ENCODE measurements at places on chromosomes 7 and 10.
A peak's percentile ranks its signal among the peaks of the same experiment; 100 is the strongest.

DNA sequence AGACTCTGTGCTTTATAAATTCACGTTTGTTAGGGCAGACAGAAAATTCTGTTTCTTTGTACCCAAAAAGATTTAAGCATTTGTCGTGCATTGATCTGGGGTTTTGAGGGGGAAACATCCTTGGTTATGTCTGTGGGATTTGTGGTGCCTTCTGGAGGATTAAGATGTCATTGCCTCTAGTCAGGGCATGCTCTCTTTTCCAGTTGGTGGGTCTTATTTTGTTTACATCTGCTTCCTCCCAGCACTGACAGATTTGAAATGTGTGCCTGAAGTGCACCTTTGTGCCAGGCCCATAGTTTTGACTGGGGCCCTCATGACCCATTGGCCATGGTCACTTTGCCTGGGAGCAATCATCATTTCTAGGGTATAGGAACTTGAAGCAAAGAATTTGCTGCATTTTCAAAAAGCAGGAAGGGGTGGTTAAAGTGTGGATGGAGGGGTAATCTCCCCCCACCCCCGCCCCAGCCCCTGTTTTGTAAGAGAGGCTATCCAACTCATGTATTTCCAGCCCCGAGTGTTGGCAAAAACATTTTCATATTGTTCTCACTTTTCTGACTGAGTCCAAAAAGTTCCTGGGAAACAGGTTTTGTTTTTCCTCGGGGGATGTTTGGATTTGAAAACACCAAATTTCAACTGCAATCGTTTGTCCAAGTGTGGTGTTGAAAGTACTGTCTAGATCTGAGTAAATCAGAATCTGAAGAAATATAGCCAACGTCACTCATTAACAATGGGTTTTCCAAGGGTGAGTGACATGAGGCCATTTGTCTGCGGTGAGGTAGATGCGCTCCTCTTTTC lies 388.2 kb upstream of the GALNT17 start:
- DNase-seq = no peak

DNA sequence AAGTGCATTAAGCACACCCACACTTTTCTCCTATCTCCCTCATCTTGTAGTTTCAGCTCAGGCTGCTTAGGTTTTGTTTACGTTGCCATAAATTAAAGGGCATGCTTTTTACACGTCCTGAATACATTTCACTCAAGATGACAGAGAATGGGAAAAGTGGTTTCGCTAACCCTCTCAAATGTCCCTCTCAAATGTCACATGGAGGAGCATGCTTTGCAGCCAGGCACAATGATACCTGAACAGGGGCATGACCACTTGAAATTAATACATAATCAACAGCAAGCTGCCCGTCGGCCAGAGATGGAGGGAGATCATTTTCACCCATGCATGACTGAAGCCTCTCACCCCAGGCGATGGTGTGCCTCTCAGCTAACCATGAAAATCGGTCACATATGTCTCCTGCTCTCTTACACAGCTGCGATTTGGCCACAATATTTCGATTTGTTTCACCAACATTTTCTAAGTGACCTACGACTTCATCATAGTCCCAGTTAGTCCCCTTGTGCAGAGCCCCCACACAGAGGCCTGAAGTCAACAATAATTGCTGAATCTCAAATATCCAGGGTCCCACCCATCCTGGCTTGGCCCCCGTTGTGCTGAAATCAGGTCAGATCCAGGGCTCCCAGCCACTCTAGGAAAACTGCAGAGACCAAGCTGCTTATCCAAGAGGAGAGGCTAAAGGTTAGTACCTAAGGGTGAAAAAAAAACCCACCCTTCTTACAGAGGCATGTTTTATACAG lies 373.9 kb upstream of the NFE2L3 start:
- no peak for DNase-seq

DNA sequence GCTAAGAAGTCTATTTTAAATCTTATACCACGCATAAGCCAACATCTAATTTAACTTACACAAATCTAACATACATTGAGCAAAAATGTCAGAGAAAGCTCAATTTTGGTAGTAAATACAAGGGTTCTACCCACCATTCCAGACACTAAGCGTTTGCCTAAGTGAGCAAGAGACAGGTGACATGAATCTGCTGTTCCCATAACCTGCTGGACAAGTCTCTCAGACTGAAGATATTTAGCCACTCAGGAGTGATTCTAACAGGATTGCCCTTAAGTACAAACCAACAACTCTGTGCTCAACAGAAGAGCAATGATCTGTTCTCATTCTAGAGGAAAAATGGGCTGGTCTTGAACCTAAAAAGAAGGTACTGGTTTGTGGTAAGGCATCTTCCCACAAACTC lies 18.8 kb downstream of the EZH2 start:
- DNase-seq = no peak

DNA sequence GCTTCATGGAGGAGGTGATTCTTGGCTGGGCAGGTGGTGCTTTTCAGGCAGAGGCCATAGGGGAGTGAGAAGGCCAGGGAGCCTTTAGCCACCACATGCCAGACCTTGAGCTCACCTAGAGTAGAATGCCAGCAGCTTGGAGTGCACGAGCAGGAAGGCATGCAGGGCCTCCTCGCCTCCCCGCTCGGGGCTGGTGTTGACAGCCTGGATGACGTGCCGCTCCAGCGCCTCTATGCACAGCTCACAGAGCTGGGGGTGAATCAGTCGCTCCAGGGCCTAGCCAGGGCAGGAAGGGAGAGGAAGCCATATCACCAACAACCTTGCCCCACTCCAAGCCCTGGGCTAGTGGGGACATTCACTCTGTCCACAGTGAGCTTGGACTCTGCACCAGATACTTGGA lies 15.7 kb downstream of the HPS1 start:
- no peak for DNase-seq

DNA sequence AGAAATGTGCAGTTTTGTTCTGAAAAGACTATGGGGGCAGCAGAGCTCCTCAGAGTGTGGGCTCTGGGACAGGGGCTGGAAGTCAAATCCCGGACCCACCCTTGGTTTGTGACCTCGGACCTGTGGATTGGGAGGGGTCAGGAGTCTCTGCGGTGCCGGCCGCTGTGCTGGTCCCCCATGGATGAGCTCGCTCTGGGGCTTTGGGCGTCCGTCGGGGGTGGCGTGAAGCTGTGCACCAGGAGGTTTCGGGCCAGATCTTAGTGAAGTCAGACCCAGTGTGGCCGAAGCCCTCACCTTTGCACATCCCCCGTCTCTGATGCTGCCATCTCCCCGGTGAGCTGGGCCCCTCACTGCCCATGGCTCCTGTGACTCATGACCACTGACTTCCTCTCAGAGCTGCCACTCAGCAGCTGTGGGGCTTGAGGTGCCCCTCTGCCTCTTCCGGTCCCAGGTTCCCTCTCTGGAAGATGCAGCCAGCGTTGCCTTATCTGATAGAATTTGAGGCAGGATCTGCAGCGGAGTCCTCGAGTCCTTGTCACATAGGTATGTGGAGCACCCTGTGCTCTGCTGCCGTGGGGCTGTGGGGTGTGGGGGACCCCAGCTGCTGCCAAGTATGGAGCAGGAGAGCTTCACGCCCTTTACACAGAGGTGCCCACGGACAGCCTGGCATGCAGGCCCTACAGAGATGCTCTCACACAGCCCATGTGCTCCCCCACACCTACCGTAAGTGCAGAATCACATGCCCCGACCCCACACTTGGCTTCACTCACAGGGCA lies 11.4 kb upstream of the SCART1 start:
- DNase-seq = no peak

- no peak for DNase-seq
Measured at GRCh38 chr10:129966370-129966888, 2.4 kb upstream of the EBF3 start.

GRCh38 chr10:182441-183201 lies 47.4 kb downstream of the ZMYND11 start:
- peak; percentile 32 for DNase-seq

DNA sequence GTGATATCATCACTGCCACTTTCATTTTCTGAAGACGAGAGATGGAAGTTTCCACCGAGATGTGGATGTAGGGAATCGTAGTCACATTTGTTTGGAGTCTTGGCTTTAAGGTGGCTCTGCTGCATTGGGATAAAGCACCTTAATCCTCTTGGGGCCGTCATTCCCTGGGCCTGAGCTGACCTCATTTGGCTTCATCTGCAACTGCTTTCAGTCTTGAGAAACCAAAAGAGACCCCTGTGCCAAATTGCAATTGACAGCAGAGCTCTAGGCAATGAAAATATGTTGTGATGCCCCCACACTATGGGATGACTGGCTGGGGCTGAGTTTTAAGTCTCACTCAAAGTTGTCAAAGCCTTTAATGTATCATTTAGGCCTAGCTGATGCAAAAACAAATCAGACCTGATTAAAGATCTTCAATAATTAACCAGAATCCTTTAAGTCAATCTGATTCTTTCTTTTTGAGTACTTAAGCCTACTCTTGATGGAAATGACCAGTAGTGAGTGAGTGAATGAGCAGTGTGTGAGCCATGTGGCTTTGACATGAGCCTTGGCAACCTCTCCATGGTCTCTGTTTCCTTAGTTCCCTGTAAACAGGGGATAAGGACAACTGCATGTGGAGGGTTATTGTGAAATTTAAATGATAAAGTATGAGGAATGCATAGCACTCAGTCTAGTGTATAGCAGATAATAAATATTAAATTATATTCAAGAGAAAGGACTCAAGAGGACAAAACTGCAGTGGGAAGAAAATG lies 155.0 kb downstream of the BMPER start:
- DNase-seq = no peak

DNA sequence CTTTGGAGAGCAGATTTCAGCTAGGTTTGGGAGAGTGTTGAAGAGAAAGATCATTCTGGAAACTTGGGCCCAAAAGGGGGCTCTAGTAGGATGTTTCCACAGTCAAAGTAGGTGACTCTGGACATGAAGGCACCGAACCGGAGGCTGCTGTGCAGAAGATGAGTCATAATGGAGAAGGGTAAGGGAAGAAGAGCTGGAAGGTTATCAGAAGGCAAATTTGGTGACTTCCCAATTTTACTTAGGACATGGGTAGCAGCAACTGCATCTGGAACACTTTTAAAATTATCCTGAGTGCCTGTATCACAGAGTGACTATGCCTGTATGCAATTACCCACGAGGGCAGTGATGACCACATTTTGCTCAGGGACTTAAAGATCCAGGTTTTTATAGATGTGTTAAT lies 38.8 kb downstream of the PIK3AP1 start:
- no peak for DNase-seq

DNA sequence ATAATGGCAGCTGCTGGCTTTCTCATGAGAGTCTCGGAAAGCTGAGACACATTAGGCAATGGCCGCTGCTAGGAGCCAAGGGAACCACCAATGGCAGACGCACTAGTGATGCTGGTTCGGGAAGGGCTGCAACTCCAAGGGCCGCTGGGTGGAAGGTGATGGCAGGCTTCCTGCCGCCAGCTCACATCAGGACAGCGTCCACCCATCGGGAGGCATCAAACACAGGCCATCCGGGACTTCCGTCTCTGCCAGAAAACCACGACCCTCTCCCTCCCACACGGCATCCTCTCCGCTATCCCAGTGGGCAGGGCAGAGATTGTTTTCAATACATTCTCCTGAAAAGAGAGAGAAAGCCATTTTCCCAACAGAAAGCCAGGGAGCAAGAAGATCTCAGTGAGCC lies 27.5 kb upstream of the EGFR start:
- DNase-seq = no peak

- no peak for DNase-seq
Measured at GRCh38 chr7:154575497-154575896, 427.4 kb downstream of the PAXIP1 start.

DNA sequence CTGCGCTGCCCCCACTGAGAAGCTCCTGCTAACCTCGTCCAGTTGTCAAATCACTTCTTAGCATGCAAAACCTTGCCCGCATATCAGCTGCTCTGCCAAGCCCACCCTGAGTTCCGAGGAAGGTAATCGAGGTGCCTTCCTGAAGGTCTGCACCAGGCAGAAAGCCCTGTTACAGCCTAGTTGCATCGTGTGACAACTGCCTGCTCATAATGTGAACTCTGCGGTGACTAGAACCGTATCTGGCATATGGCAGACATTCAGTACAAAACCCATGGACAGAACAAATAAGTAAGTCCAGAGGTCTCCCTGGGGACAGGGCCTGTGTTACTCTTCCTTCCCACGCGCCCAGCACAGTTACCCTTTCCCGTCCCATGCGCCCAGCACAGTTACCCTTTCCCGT lies 394.3 kb downstream of the DNAJB6 start:
- no peak for DNase-seq

- DNase-seq = peak; percentile 39
Measured at GRCh38 chr10:124539935-124540641, 78.5 kb downstream of the LHPP start.

DNA sequence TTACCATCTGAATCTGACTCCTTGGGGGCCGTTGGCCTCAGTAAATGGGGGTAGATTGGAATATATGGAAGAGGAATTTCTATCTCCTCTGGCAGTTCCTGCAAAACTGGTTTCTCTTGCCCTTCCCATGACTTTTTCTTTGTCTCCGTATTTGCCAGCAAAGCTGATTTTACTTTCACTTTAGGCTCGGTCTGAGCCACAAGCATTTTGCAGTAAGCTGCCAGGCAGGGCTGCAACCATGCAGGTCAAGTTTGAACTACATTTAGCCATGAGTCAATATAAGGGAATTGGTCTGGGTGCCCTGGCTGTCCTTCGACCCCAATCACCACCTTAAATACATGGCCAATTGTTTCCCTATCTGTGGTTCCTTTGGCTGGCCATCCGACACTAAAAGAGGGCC lies 104.3 kb downstream of the TRIM24 start:
- DNase-seq = no peak

DNA sequence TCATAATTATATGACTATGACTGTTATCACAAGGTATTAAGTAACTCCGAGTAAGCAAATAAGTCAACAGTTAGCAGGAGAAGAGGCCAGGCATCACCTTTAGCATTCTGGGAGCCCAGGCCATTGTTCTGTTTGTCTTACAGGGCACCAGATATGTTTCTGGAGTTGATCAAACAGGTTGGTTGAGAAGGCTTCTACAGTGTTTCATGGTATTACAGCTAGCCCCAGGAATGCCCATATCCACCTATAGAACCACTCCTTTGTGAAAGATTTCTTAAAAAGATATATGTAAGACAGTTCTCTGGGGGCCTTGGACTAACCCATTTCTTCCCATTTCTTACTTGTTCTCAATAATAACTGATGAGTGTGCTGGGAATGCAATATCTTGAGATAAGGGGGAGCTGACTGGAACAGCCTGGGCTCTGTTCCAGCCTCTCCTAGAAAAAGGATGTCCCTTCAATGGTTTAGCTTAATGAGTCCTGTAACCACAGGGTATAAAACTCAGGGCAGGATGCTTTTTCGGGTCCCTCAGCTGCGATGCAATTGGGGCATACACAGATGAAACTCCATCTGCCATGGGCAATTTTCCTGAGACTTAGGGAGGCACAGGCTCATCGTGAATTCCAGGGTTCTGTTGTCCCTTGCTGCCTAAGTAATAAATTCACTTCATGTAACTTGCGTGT lies 286.4 kb downstream of the BAMBI start:
- DNase-seq = no peak

GRCh38 chr10:11245510-11245909 lies 227.8 kb downstream of the CELF2 start:
- no peak for DNase-seq

GRCh38 chr7:18654709-18655108 lies 159.2 kb downstream of the HDAC9 start:
- no peak for DNase-seq

GRCh38 chr7:141700848-141701371 lies 1.1 kb downstream of the DENND11 start:
- no peak for DNase-seq
